ENCODE measurements at places on chromosomes 3 and 15.

- DNase-seq = no peak
Observed at GRCh38 chr3:17367171-17367570, 375.3 kb downstream of the TBC1D5 start.

- DNase-seq = no peak
Observed at GRCh38 chr15:80599359-80599758, 95.8 kb upstream of the ABHD17C start.

DNA sequence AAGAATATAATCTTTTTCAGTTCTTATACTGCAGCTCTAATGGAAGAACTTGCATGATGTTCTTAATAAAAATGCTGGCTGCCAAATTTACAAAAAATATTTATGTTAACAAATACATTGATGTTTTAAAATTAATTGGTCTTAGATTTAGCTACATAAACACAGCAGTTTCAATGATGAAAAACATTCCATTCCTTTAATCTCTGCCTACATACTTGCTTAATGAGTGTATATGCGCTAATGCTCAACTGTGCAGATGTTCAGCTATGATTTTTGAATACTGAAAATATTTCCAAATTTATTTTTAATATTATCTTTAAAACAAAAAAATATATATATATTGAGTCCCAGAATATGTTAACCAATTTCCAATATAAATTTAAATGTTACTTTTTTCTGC lies 867.4 kb downstream of the ROBO1 start:
- no peak for DNase-seq

DNA sequence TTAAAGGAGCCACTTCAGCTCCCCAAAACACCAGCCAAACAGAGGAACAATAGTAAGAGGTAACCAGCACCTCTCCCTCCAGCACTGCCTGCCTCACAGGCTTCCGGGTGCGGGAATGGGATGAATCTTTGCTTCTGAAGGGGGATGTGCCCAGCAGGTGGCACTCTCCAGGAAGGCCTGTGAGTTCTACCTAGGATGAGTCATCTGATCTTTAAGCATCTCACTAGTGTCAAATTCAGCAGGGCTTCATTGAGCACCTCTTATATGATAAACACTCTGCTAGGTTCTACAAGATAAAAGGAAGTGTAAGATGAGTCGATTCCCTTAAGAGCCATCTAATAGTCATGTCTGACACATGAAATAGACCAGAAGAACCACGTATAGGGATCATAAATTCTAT lies 237.4 kb upstream of the UMPS start:
- DNase-seq = no peak

GRCh38 chr3:72319194-72320094 lies 528.8 kb downstream of the SHQ1 start:
- no peak for DNase-seq

GRCh38 chr15:29638781-29639180 lies 183.5 kb downstream of the TJP1 start:
- DNase-seq = no peak

DNA sequence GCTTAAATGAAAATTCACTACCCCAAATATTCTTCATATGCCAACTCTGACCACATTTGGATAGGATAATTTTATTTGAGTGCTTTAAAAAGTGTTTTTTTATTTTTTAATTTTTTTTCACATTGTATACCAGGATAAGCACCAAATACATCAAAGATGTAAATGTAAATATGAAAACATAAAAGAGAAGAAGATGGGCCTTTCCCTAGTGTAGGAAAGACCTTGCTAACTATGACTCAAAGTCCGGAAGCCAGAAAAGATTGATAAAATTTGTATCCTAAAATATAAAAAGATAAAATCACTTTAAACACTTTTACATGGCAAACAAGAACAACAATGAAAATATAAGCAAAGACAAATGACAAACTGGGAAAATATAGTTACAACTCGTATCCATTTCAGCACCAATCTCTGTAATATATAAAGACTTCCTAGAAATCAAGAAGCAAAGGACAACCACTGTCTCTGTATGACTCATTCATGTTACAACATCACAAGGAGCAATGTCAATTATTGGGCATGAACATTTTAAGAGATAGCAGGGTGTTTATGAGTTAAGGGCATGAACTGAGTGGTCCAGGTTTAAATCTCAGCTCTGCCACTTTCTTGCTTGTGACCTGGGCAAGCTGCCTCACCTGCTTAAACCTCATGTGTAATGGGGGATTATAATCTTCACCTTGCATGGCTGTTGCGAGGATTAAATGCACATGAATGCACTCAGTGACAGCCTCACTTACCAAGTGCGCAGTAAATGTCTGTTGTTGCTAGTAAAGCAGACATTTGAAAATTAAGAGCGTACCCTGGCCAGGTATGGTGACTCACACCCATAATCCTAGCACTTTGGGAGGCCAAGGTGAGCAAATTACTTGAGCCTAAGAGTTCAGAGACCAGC lies 25.3 kb upstream of the ARHGEF3 start:
- no peak for DNase-seq

DNA sequence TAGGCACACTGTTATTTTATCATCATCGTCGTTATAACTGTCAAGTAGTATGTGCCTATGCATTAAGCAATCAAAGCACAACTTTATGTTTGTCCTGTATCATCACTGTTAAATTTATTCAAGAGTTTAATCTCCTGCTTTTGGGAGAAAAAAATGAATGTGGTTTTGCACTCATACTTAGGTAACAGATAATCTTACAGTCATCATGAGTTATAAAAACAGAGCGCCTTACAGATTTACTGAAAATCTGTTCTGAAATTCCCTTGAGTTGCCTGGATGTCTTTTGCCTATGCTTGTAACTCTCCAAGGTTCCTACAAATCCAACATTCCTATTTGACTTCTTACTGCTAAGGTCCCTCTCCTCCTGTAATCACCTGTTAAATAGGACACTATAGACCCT lies 307.3 kb downstream of the ZIC4 start:
- DNase-seq = no peak

DNA sequence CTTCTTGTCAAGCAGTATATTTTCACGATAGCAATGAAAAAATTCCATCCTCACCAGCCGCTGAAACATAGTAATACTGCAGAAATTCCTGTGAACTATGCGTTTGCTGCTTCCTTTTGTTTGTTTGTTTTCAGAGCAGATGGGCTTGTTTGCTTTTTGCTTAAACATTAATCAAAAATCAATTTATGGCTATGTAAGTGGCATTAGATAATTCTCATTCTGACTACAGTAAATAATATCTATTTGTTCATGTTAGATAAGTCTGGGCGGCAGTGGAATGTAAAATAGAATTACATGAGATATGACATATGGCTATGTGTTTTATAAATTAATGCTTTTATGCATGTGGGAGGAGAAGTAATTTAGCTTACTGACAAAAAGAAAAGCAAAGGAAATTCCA lies 163.7 kb downstream of the PGPEP1L start:
- DNase-seq = no peak

GRCh38 chr3:161042023-161042501 lies 63.1 kb downstream of the B3GALNT1 start:
- DNase-seq = no peak

GRCh38 chr3:11464356-11464755 lies 179.4 kb downstream of the VGLL4 start:
- no peak for DNase-seq

- DNase-seq = no peak
Observed at GRCh38 chr3:18481946-18482548, 56.9 kb upstream of the SATB1 start.

DNA sequence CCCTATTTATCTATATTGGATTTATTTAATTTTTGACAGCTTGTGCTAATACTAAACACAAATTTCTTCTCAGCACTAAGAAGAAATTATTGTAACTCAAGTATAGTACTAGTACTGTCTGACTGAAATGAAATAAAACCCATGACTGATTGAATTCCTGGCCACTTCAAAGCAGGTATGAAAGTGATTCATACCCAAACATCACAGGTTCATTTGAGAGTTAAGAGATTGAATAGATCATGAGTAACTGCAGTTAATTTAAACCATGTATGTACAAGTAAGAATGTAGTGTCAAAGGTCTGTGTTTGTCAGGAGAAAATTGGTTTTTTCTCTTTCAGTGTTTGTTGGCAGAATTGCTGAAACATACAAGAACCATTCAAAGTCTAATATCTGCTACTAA lies 332.0 kb upstream of the GRM7 start:
- DNase-seq = no peak

- DNase-seq = no peak
Observed at GRCh38 chr3:110810356-110810755, 261.3 kb upstream of the NECTIN3 start.

GRCh38 chr15:93866476-93866875 lies 364.9 kb upstream of the MCTP2 start:
- DNase-seq = no peak

DNA sequence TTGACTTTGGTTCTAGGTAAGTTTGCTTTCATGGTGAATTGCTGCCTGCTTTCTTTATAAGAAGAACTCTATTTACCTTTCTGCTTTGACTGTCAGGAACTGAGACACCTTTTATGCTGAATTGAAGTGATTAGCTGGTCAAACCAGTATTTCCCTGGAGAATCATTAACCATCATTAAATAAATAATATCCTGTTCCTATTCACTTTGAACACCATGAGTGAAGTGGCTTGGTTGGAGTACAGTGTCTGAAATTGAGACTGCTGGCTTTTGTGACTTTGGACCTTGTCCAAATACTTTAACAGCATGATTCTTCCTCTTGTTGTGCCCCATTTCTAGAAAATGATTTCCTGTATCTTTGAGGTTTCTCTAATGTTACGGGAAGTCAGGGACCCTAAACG lies 5.6 kb upstream of the TMEM62 start:
- DNase-seq = no peak

DNA sequence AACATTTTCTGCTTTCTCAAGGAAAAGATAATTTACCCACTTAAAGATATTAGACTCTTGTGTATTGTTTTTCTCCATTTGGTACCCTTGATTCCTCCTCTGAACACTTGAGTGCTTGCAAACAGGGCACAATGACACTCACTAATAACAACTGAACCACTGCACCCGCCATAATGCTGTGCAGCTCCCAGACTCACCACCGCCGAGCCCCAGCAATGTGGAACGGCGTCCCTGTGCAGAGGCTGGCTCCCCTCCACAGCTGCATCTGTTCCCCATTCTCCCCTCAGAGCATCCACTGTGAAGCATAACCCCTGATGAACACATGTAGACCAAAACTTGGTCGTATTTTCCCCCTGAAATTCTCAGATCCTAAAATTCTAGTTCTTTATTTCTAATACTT lies 276.2 kb upstream of the PLSCR5 start:
- DNase-seq = no peak

GRCh38 chr3:123036352-123037014 lies 8.9 kb upstream of the SEMA5B start:
- DNase-seq = no peak

GRCh38 chr3:16380421-16380820 lies 115.4 kb downstream of the OXNAD1 start:
- DNase-seq = no peak

DNA sequence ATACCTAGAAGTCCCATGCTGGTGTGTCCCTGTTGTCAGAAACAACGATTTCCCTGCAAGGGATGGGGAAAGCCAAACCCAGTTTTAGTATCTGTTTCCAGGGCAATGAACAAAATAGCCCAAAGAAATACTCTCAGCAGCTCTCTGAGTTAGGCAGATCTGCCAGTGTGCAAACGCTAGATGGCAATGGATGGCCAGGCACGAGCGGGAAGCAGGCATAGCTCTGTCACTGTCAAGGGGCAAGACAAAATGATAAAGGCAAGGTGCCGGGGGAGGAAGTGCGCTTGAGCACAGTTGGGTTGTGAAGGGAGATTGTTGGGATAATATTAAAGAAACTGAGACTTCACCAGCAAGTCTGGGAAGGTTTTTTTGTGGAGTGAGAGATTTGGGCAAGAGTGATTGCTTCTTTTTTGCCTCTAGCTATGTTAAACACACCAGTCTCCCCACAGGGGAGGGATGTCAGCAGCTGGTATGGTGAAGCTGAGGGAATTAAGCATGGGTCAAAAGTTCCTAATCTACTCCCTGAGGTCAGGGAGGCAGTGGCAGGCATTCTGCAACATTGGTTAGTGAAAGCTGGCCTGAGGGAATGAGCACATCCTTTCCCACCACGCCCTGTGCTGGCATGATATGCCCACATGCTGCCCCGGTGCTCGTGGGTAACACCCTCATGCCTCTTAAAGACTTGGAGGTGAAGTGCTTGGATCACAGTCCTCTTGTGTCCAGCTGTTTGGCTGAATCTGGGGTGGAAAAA lies 117.5 kb downstream of the PDCD6IP start:
- DNase-seq = no peak

DNA sequence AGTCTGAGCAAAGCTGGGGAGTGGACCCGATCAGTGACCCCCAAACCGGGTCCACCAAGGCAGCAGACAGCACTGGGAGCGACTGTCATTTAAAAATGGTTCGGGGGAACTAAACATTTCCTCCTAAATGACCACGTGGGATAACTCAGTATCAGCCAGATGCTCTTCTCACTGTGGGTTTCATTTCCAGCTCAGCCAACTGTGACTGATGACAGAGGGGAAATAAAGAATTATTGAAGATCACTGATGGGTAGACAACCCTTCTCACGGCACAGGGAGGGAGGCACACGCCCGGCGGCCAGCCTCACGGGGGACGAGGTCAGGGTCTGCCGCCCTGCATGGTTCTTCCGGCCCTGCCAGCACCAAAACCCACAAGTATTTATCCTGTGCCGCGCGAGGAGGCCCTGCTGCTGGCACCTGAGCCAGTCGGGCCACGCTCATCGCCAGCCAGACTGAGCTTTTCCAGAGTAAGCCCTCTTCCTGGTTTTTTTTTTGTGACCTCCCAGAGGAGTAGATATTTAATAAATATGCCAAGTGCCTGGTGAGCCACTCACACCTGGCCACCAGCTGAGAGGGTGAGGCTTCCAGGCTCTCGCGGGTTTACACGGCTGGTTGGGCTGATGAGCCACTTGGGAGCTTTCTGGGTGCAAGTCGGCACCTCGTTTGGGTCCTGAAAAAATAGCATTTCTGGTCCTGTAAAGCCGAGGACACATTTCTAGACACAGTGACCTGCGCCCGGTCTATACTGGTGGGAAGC lies 6.2 kb downstream of the MELTF start:
- no peak for DNase-seq

- DNase-seq = no peak
Observed at GRCh38 chr15:64013179-64014062, 32.9 kb downstream of the DAPK2 start.

- no peak for DNase-seq
Observed at GRCh38 chr15:98657721-98658120, 9.4 kb downstream of the IGF1R start.

DNA sequence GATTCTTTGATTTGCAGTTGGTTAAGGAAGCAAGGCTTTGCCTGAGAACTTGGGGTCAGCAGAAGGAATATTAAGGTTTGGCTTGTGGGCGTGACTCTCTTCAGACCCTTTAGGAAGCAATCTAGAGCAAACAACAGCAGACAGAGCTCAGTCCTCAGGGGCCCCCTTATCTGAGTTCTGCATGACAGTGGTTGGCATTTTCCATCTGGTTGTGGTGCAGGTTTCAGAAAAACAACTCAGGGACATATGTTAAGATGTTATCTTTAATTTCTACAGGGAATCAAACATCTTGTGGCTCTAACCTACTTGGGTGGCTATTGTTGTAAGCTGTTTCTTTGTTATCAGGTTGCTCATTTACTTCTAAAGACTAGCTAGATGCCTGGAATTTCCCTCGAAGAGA lies 141.4 kb downstream of the VPS8 start:
- DNase-seq = no peak

GRCh38 chr3:182862159-182862860 lies 69.0 kb downstream of the ATP11B start:
- no peak for DNase-seq
